ENCODE measurements at places on chromosomes 2 and 18.
A peak's percentile ranks its signal among the peaks of the same experiment; 100 is the strongest.

- peak; percentile 50 for DNase-seq
These were observed 722 bp downstream of the APOB start for GRCh38 chr2:21042958-21043743.

- no peak for DNase-seq
These were observed 18.7 kb upstream of the ELAC1 start for GRCh38 chr18:50949185-50949584.

- peak; percentile 45 for DNase-seq
These were observed 479.7 kb downstream of the PARD3B start for GRCh38 chr2:205024822-205025518.

- DNase-seq = no peak
These were observed 4.7 kb downstream of the UGT1A1 start for GRCh38 chr2:233764761-233765160.

DNA sequence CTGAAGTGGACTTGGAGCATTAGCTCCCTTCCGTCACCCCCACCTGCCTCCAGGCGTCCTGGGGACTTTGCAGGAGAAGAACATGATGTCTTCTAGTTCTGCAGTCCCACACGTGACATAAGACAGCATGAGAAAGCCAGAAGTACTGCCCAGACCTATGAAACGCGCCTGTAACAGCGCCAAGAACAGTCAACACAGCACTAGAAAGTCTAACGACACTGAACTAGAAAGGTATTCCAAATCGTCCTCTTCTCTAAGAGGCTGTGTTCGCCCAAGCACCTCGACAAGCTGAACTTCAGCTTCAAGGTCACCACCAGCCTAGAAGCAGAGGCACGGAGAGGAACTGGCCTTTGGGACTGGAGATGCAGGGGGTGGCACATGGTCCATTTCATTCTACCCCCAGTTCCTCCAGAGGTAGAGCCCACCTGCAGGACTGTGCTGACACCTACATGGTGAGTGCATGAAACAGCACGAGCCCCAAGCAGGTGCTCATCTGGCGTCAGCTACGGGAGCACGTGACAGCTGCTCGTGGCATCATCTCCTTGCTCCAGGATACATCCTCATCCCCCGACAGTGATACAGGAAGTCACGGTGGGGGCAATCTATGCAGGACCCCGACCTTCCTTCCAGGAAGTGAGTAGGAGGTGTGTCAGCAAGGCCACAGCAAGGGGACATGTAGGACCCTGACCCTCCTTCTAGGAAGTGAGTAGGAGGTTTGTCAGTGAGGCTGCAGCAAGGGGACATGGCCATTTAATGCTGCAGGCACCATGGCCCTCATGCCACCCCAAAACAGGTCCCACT lies 3.7 kb downstream of the HDAC4 start:
- peak; percentile 18 for DNase-seq

GRCh38 chr18:78789850-78790249 lies 189.8 kb upstream of the SALL3 start:
- no peak for DNase-seq

- no peak for DNase-seq
These were observed 8.8 kb downstream of the FZD7 start for GRCh38 chr2:202042444-202042843.

- DNase-seq = no peak
These were observed 146.6 kb upstream of the REV1 start for GRCh38 chr2:99636144-99637034.

DNA sequence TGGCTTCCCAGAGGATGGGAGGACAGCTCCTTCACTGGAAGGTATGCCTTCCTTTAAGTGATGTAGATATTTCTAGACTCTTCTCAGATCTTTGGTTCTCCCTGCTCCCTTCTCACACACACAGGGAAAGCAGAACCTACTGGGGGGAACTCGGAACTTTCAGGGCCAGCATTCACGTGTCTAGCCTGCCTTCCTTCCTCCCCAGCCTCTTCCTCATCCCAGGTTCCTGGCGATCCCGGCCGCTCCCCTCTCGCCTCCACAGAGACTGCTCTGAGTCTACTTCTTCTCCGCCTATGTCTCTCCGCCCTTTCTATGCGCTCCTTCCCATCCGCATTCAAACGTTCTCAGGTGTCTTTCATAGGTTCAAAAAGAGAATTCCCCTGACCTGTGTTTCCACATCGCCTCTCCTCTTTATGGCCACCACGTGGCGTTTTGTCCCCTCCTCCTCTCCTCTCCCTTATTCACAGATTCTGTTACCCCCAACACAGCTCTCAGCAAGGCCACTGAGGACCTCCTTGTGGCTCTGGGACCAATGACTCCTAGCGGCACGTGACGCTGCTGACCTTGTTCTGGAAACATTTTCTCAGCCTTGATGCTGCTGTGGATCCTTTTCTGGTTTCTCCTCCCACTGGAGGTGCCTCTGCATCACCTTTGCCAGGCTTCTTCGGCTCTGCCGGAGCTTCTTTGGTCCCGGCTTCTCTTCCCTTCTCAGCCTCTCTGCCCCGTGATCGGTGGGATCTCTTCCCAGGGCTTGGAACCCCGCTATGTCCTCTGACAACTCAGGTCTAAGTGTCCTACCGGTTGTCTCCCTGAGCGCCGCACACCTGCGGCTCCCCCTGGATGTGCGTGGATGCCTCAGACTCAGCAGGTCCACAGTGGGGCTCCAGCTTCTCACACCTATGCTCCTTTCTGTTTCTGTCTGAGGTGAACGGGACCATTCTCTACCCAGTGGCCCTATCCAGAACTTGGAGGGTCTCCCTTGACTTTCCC lies 77.5 kb downstream of the VAPA start:
- DNase-seq = no peak

- no peak for DNase-seq
These were observed 193.8 kb upstream of the RND3 start for GRCh38 chr2:150681120-150681804.

DNA sequence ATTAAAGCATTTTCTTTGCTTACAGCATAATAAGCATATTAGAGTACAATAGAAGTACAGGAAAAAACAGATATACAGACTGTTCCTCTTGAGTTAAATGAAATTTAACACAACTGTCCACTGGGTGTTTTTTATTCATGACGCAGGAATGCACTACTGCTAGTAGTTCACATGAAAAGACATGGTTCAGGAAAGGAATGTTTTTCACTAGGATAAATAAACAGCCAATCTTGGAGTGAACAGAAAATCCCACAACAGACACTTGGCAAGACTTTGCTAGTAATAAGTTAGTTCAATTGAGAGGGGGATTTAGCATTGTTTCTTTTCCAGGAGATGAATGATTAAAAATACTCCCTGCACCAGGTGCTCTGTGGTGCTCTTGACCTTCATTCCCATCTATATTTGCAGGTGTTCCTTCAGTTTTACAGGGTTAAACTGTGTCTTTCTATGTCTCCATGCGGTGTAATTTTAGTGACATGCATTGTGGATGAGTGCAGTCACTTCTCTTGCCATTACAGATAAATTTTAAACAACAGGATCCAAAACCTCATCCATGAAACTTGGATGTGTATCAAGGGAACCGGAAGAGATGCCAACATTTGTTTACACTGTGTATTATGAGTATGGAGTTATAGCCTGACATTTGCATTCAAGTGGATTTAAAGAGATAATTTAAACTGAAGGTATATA lies 796.6 kb downstream of the DSC3 start:
- no peak for DNase-seq
